ENCODE measurements at places on chromosomes 6 and 20. TPM values are rescaled to one million over a fixed set of nuclear protein-coding genes. Genes with fewer than 3 reads are reported as not detected.

The UNC5CL gene
- total RNA-seq = 0.58 TPM

The EHMT2 gene
- total RNA-seq = 44.0 TPM

The PPP1R3G gene
- 0.94 TPM for total RNA-seq

The GPX5 gene
- not detected for total RNA-seq

The MLN gene
- total RNA-seq = not detected

The CLIC5 gene
- total RNA-seq = 0.58 TPM

The C20orf202 gene
- not detected for total RNA-seq

The TTPAL gene
- 7.9 TPM for total RNA-seq

The CST1 gene
- total RNA-seq = not detected

The SNAP25 gene
- 1.4 TPM for total RNA-seq

The MMP24OS gene
- 16.1 TPM for total RNA-seq

The TMEM170B gene
- 0.92 TPM for total RNA-seq

The SLC13A3 gene
- 1.6 TPM for total RNA-seq

The CLDN20 gene
- total RNA-seq = not detected

The UBE2V1 gene
- total RNA-seq = 112 TPM

The GTF2H4 gene
- 15.0 TPM for total RNA-seq

The OR2H1 gene
- total RNA-seq = not detected

The VWA7 gene
- total RNA-seq = 0.65 TPM

The CNBD2 gene
- total RNA-seq = 5.6 TPM

The RHAG gene
- total RNA-seq = not detected

The SNAP91 gene
- total RNA-seq = not detected

The SPATA25 gene
- 0.87 TPM for total RNA-seq

The OGFRL1 gene
- total RNA-seq = 34.0 TPM

The HLA-DPA1 gene
- total RNA-seq = 6.8 TPM

The CCN6 gene
- total RNA-seq = 1.4 TPM

The NOTCH4 gene
- 2.0 TPM for total RNA-seq

The NNAT gene
- 65.2 TPM for total RNA-seq

The SIRPD gene
- total RNA-seq = not detected

The PKIB gene
- 48.5 TPM for total RNA-seq

The KCNG1 gene
- 10.5 TPM for total RNA-seq

The ADTRP gene
- 0.12 TPM for total RNA-seq

The IRF4 gene
- not detected for total RNA-seq

The KCNK15 gene
- total RNA-seq = not detected

The TFAP2A gene
- 17.8 TPM for total RNA-seq

The CTSZ gene
- 109 TPM for total RNA-seq
